ENCODE measurements at places on chromosomes 6 and 20.
A peak's percentile ranks its signal among the peaks of the same experiment; 100 is the strongest.

- DNase-seq: peak; percentile 18
Observed at GRCh38 chr20:43682446-43682845, 15.5 kb downstream of the MYBL2 start.

- DNase-seq: no peak
Observed at GRCh38 chr6:40733290-40733689, 146.1 kb upstream of the LRFN2 start.

DNA sequence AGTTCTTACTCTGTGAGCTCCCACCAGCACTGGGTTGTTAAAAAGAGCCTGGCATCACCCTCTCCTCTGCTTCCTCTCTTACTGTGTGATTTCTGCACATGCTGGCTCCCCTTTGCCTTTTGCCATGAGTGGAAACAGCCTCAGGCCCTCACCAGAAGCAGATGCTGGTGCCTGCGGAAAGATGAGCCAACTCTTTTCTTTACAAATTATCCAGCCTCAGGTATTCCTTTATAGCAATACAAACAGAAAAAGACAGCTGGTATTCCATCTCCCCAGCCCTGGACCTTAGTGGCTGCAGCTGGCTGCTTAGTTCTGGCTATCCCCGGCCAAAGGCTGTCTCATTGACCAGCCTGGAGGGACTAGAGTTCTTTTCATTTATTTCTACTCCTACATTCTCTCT, 129.1 kb downstream of the IMPG1 start:
- no peak for DNase-seq

DNA sequence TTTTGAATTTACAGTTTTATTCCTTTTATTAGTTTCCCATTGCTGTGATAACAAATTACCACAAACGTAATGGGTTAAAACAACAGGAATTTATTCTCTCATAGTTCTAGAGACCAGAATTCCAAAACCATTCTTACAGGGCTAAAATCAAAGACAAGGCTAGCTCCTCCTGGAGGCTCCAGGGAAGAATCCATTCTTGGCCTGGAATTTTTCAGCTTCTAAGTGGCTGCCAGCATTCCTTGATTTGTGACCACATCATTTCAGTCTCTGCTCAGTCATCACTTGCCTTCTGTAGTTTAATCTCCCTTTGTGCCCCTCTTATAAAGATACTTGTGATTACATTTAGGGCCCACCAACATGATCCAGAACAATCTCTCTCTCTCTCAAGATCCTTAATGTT, 897 bp upstream of the SEL1L2 start:
- DNase-seq: no peak

- no peak for DNase-seq
Observed at GRCh38 chr20:46031014-46031569, 2.1 kb downstream of the SLC12A5 start.

DNA sequence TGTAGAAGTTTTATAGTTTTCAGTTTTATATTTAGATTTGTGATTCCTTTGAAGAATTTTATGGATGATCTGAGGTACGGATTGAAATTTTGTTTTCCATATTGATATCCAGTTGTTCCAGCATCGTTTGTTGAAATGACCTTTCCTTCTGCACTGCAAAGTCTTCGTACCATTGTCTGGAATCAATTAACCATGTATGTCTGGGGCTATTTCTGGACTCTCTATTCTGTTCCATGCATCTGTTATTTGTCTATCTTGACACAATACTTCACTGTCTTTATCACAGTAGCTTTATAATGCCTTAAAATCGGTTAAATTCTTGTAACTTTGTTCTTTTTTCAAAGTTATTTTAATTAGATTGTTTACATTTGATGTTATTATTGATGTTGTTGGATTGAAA, 154.9 kb downstream of the FARS2 start:
- no peak for DNase-seq

GRCh38 chr6:152625213-152625612, 11.9 kb downstream of the SYNE1 start:
- no peak for DNase-seq

- no peak for DNase-seq
Observed at GRCh38 chr20:5862703-5863039, 87.7 kb downstream of the TRMT6 start.

DNA sequence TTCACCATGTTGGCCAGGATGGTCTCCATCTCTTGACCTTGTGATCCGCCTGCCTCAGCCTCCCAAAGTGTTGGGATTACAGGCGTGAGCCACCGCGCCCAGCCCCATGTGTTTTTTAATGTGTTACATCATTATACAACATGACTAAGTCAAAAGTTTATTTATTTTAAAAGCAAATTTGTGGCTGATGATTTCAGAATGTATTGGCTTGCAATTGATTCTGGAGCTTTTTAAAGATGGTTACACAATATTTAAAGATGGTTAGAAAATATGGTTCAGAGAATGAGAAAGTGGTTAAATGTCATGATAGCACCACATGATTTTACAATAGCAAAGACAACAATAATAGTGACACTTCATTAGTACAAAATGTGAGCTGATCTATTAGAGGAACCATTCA, 80.5 kb downstream of the SASH1 start:
- DNase-seq: no peak

DNA sequence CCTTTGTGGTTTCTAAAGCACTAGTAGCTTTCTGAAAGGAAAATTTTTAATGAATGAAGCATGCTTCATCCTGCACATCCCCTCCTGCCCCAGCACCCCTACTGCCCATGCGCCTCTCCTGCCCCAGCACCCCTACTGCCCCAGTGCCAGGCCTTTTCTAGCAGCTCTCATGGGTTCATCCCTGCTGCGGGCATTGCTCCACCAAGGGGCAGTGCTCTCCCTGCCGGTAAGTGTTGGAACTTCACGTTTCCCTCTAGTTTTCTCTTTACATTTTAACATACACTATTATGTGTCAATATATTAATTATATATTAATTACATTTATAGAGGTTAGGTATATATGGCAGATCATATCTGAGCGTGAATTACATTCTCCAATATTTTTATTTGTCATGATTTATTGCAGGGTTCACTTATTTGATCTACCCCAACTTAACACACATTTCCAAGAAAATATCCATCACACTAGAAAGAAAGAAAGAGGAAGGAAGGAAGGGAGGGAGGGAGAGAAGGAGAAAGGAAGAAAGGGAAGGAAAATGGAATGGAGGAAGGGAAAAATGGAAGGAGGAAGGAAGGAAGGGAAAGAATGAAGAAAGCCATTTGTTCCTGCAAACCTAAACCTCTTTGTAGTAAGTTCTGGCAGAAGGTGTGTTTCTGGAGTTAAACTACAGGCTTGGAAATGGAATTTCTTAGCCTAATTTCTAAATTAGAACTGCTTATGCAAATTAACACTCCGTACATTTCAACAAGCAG, 46.8 kb downstream of the CEP43 start:
- DNase-seq: no peak

- no peak for DNase-seq
Observed at GRCh38 chr6:44480097-44480541, 92.6 kb downstream of the CDC5L start.

DNA sequence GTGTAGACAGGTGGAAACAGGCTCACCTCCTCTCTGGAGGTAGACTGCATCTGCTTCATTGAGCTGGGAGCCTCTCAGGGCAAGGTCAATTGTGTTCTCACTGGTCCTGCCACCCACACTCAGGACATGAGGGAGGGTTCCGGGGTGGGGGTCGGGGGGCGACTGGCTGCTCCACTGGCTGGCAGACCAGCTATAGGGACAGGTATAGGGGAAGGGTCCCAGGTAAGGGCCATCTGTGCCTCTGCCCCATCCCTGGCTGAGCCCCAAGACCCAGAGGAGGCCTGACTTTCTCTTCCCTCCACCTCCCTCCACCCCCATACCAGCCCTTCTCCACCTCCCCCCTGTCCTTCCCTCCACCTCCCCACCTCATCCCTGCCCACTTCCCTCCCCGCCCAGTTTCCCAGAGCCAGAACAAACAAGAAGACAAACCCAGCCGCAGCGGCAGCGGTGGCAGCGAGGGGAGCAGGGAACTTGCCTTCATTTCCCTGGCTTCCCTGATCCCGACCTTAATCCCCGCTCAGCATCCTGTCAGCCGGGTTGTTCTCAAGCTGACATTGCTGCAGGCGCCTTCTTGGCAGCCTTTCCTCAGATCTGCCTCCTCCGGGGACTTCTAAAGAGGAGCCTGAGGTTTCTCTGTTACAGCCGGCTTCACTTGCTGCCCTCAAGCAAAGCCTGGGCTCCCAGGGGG, 18.3 kb upstream of the FOXP4 start:
- no peak for DNase-seq

DNA sequence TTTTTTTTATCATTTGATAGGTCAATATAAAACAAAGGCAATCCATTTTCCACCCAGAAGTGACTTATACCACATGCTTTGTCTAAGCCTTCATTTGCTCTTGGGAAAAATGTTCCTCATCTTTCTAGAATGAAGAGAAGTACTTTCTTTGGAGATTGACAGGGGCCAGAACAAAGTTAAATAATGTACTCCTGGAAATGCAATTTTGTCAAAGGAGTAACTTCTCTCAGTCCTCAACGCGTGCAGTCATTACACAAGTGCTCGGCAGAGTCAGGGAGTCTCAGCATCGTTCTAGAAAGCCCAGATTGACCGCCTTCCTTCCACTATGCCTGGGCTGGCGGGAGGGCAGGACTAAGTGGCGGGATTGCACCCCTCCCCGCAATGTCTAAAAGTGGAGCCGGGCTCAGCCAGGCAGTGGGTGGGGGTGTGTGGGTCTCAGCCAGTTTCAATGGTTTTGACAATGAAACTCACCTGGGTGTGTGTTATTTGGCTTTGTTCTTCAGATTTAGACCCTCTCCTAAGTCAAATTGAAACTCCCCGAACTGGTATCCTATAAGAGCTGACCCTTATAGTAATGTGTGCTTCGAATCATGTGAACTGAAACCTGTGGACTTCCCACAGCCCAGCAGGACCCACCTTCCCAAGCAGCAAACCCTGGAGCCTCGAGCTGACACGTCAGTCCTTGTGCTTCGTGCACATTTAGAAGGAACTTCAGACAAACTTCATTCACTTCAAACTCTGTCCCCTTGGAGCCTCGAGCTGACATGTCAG, 63.2 kb upstream of the DUSP22 start:
- no peak for DNase-seq

GRCh38 chr6:40586369-40587201, 579 bp downstream of the LRFN2 start:
- DNase-seq: no peak

- no peak for DNase-seq
Observed at GRCh38 chr6:91464201-91464600, 877.3 kb upstream of the MAP3K7 start.

GRCh38 chr6:109296452-109296851, 85.8 kb downstream of the CD164 start:
- DNase-seq: no peak

- DNase-seq: no peak
Observed at GRCh38 chr20:2756056-2756611, 44.3 kb downstream of the CPXM1 start.

DNA sequence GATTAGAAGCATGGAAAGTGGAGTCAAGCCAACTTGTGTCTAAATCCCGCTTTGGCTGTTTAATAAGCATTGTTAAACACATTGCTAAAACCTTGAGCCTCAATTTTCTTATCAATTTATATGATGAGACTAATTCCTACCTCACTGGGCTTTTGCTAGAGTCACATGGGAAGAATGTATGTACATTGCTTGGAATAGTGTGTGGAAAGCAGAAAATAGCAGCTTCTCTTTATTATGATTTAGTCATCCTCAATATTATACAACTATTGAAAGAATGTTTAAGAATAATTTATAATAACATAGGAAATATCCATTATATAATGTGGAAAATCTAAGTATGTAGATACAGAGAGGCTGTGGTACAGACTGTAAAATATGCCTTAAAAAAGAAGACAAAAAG, 313.0 kb upstream of the CDYL start:
- DNase-seq: no peak

DNA sequence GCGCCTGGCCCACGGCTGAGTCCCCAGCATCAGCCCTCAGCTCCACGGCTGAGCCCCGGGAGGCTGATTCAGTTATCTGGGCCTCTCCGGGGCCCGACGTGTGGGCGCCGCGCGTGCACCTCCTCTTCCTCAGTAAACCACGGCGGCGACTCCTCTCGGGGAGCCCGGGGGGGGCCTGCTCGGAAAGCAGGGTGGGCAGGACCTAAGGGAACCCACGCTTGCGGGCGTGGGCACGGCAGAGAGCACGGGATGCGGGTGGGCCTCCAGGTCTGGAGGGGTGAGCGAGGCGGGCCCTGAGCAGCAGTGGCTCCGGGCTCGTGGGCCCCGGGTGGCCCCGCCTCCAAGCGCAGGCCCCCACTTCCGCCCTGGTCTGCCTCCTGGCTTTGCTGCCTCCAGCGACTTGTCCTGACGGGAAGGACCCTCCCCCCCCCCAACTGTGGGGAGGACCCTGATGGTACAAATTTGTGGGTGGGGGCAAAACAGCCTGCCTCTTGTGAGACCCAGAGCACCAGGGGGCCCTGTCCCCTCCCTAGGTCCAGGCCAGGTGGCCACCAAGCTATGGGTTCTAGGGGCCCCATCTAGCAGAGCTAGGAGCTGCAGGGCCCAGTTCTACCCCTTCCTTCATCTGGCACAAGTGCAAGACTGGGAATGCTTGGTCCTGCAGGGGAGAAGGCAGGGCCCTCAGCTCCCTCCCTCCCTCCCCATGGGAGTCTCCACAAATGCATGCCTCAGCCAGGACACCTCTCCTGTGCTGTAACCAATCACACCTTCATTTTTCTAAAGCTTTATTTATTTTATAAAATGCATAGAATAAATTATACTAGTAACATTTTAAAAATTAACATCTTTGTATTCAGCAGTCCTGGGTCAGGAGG, 16.9 kb downstream of the UCKL1 start:
- DNase-seq: no peak

- peak; percentile 47 for DNase-seq
Observed at GRCh38 chr20:41692479-41693135, 74.4 kb upstream of the CHD6 start.

GRCh38 chr6:44898296-44898930, 429.7 kb upstream of the RUNX2 start:
- DNase-seq: no peak

DNA sequence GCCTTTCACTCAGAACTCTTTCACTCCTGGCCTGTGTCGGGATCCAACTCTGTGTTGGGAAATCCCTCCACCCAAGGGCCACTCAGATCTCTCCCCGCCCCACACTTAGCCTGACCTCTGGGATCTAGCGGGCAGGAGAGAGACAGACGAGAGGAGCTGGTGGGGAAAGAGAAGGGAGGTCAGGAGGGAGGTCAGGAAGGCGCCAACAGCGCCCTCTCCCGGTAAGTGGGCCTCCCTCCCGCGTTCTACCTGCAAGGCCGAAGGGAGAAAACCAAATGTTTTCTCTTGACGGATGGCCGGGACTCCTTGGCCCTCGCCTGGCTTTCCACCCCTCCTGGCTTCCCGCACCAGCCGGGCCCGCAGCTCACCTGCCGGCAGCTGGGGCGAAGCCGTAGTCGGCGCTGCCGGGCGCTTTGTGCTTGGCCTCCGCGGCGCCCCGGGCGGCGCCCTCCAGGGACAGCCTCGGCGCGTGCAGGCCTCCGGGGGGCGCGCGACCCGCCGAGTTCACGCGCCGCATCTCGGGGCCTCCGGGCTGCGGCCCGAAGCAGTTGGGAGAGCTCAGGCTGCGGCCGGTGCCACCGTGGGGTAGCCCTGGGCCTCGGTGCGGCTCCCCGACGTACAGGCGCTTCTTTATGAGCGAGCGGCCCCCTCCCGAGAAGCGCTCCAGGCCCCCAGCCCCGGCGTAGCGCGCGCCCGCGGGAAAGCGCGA, 38.2 kb downstream of the C6orf132 start:
- peak; percentile 84 for DNase-seq

GRCh38 chr6:133040094-133040802, 200.9 kb upstream of the EYA4 start:
- DNase-seq: no peak

- no peak for DNase-seq
Observed at GRCh38 chr6:83198486-83199172, 5.5 kb downstream of the RWDD2A start.

GRCh38 chr6:148451690-148452089, 109.1 kb downstream of the SASH1 start:
- DNase-seq: no peak

GRCh38 chr20:57391439-57392301, 474 bp downstream of the RBM38 start:
- DNase-seq: no peak
